ENCODE measurements at places on chromosomes 6 and 20.

DNA sequence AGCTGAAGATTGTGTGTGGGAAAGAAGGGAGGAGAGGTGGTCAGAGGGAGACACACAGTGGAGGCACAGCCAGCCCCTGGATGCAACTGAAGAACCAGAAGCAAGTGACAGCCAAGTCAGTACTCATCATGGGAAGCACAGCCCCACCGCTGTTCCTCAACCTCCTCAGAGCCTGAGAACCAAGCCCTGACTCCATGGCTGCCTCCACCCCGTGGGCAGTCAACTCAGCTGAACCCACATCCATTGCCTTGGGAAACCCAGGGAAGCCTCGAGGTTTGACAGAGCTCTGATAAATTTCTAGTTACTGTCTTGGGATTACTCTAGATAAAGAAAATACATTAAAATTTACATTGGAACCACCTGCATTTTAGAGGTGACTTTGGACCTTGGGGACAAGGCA is 29.6 kb downstream of the ALDH5A1 start:
- DNase-seq = no peak

DNA sequence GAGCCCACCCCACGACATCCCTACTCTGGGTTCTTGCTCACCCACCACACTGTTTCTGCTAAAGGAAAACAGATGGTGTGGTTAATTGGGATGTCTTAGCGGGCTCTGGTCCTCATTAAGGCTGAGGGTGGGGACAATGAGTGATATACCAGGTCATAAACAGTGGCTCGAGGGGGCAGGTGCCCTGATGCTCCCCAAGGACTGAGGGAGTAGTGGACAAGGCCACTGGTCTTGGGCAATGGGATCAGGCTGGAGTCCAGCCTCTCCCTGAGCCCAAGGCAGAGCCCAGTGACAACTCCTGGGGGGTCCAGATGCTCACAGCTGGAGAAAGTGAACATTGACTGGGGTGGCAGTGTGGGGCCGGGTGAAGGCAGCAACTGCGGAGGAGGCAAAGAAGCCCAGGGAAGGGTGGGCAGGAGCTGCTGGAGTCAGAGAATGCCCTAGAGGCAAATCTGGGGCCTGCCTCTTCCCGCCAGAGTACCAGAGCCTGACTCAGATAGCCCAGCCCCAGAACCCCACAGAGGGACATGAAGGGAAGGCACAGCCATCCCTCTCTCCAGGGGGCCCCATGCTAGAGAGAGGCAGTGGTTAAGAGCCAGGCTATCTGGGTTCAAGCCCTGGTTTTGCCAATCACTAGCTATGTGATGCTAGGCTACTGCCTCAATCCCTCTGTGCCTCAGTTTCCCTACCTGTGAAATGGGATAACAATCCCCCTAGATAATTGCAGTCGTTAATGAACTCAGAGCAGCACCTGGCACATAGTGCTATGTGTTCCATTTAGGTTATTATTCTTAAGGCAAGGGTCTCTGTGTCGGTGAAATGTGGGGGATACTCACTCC is 72.3 kb downstream of the MRPL14 start:
- DNase-seq = no peak

DNA sequence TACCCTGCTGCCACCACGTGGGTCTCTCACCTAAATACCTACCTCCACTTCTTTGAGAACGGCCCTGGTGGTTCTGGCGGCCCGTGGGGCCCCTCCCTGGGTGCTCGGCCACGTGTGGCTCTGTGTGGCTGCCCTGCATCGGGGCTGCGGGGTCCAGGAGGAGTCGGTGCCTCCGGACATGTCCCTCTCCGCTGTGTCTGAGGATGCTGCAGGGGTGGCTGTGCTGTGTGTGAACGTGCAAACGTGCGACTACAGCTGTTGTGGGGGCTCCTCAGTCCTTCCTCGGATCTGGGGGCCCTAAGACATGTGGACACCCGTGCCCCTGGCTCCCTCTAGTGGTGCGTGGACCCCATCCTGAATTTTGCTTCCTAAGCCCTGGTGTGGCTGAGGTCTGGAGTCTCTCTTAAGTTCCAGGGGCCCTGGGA is 691.8 kb downstream of the QKI start:
- no peak for DNase-seq

DNA sequence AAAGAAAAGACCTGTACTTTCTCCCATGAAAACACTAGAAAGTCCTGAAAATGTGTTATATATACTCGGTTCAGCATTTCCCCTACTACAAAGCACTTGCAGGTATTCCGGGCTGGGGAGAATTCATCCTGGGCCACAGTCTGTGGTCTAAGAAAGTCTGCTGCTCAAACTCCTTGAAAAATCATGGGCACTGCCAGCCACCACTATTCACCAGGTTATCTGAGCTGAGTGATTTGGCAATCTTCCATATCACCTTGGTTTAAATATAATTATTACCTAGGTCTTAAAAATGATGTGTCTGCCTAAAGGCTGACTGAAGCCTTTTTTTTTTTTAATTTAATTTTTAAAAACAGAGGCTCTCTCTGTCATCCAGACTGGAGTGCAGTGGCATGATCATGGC is 11.3 kb downstream of the FKBP5 start:
- no peak for DNase-seq

DNA sequence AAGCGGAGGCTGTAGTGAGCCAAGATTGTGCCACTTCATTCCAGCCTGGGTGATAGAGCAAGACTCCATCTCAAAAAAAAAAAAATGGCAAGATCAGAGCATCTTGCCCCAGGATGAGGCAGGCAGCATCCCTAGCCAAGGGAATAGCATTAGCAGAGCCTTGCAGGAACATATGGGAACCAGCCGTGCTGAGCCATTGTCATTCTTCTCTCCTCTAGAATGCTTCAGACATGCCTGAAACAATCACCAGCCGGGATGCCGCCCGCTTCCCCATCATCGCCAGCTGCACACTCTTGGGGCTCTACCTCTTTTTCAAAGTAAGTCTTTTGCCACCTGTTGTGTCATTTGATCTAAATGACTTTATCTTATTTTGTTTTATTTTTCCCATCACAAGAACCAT is 13.0 kb downstream of the HM13 start:
- DNase-seq = no peak

DNA sequence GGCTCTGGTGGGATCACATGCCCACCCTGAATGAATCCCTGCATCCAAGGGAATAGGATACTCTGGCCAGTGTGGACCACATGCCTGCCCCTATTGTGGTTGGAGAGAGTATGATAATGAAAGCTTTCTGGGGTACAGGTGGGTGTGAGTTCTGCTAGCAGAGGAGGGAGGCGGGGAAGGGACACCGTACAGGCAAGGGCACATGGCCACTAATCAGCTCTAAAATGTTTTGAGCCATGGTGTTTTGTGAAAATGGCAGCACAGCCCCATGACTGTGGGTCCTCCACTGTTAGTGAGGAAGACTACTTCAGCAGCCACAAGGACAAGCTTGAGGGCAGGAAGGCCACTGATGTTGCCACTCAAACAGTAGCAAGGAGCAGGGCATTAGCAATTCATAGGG is 11.9 kb upstream of the DHX35 start:
- no peak for DNase-seq

- DNase-seq = no peak
These were observed 55.8 kb upstream of the TFAP2D start for GRCh38 chr6:50657513-50657912.

GRCh38 chr6:116695401-116695800 is 14.4 kb downstream of the KPNA5 start:
- no peak for DNase-seq

- DNase-seq = no peak
These were observed 99.7 kb upstream of the ZNF217 start for GRCh38 chr20:53693262-53693871.

GRCh38 chr6:33718713-33719112 is 7.2 kb upstream of the UQCC2 start:
- DNase-seq = no peak

DNA sequence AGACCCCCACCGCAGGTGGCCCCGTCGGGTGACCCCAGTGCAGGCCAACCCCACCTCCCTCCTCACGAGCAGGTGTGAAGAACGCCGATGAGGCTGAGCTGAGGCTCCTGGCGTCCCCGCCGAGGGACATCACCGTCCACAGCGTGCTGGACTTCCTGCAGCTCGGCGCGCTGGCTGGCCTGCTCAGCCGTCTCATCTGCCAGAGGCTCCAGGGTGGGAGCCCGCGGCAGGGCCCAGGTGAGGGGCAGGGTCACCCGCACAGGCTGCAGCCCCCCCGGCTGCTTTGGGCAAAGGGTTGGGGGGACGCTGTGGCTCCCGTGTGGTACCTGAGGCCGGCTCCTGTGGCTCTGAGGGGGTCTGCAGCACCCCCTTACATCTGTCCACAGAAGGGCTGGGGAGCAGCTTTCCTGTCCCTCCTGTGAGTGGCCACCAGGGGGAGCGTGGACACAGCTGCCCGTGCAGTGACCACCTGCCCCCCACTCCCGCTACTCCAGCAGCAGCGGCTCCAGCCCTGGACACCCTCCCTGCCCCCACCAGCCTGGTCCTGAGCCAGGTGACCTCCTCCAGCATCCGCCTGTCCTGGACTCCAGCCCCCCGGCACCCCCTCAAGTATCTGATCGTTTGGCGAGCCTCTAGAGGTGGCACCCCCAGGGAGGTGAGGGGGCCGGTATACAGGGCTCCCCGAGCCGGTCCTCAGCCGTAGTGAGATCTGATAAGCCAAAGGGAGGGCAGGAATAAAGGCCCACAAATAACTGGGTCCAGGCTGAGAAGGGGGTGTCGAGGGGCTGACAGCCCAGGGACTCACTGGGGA is 16.5 kb downstream of the COL20A1 start:
- DNase-seq = no peak

- no peak for DNase-seq
These were observed 15.9 kb downstream of the GPR31 start for GRCh38 chr6:167141667-167142432.

DNA sequence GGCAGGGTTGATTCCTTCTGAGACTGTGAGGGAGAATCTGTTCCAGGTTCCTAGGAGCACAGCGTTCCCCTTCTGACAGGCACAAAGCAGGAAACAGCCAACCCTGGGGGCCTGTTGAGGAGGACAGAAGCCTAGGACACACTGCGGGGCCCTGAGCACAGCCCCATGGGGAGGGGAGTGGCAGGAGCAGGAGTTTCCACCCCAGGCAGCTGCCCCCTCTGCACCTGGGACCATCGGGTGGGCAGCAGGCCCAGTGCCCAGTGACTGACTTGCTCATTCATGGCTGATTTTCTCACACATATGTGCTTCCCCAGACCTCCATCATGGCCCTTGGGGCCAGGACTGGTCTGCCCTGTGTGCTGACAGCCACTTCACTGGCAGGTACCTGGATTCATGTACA is 6.2 kb upstream of the SLC22A1 start:
- no peak for DNase-seq

DNA sequence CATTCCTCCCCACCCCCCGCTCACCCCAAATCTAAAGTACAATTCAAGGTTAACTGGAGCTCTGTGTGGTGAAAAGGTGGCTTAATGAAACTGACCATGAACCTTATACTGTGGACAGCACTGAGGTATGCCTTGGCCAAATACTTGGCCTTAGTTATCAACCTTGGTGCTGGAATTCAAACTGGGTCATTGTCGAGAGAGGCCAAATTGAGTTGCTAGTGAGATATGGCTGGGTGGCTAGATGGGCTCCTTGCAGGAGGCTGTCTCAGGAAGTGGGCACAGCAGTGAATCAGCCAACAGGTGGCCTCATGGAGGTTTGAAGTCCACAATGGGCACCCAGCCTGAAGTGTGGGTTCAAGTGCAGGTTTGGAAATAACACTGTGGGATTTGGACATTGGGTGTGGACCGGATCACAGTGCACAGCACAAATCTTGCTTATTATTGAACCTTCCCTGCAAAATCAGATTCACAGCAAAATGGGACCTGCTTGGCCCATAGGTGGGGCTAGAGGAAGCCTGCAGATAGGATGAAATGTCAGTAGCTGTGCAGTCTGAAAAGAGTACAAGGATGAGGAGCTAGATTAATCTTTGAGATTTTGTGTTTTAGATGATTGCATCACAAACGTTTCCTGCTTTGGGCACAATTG is 5.6 kb upstream of the BTBD3 start:
- DNase-seq = no peak
